Liver (tissue), 10 donors: ENCODE measurements at places on chromosomes 16 and 17. TPM values are rescaled to one million over a fixed set of nuclear protein-coding genes. Genes with fewer than 3 reads are reported as not detected.

The CSH1 gene
- not detected for polyA plus RNA-seq

The CTRB1 gene
- polyA plus RNA-seq, result not detected

The KRT33B gene
- polyA plus RNA-seq, result not detected

The DDX52 gene
- 4.6 TPM for polyA plus RNA-seq

DNA sequence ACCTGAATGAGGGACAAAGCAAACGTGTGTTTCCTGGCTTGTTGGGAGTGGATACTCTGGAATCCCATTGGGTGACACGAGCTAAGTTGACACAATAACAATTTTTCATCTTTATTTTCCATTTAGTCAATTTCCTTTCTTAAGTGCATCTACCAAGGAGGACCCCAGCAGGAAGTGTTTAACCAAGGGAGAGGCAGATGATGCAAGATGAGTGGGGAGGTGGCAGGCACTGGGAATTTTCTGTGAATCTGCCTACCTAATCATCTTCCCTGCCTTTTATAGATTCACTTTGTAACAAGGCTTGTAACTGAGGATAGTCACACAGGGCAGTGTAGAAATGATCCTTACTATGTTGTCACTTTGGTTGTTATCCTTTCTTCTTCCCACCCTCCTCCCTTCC is 317.7 kb upstream of the HSBP1 start:
- no peak overlapping the region for H3K27ac ChIP-seq
- no peaks in the 10 kb centered on the region for H3K36me3 ChIP-seq
- peaks cover 4% of the 10 kb centered on the region for H3K27me3 ChIP-seq
- no peak for DNase-seq
- H3K4me1 ChIP-seq, result no peaks in the 10 kb centered on the region

- no peak overlapping the region for H3K4me3 ChIP-seq
- DNase-seq, result no peak
- no peak overlapping the region for H3K27ac ChIP-seq
- no peaks in the 10 kb centered on the region for H3K36me3 ChIP-seq
- H3K4me1 ChIP-seq, result no peaks in the 10 kb centered on the region
These were observed 140.1 kb downstream of the SPECC1 start for GRCh38 chr17:20149251-20149650.

GRCh38 chr17:79243603-79243990 is 169.0 kb downstream of the ENGASE start:
- H3K4me1 ChIP-seq, result no peaks in the 10 kb centered on the region
- no peaks in the 10 kb centered on the region for H3K27me3 ChIP-seq
- no peaks in the 10 kb centered on the region for H3K36me3 ChIP-seq
- no peak overlapping the region for H3K4me3 ChIP-seq
- no peak overlapping the region for H3K27ac ChIP-seq

DNA sequence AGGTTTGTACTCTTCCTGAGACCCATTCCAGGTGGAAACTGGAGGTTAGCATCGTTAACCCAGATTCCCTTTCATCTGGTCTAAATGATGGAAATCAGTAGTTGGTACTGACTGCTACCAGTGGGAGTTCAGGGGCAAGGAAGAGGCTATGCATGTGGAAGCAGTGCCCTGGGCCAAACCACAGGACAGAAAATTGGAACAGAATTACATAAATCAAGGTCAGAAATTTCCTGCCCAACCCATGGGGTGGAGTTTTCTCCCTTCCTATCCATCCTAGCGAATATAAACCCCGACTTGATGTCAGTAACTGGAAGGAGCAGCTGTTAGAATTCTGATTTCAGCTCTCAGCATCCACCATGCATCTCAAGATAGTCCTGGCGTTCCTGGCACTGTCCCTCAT is at the start of gene AOC2:
AOC2 (plus strand) TSS at position 310 of the 400 bp plus-strand sequence; CDS start at position 357, 47 bp downstream.
- no peak within 1 kb of the TSS for H3K4me3 ChIP-seq
- no peaks in the 10 kb centered on the region for H3K27me3 ChIP-seq
- H3K4me1 ChIP-seq, result no peaks in the 10 kb centered on the region
- H3K27ac ChIP-seq, result no peak within 1 kb of the TSS

DNA sequence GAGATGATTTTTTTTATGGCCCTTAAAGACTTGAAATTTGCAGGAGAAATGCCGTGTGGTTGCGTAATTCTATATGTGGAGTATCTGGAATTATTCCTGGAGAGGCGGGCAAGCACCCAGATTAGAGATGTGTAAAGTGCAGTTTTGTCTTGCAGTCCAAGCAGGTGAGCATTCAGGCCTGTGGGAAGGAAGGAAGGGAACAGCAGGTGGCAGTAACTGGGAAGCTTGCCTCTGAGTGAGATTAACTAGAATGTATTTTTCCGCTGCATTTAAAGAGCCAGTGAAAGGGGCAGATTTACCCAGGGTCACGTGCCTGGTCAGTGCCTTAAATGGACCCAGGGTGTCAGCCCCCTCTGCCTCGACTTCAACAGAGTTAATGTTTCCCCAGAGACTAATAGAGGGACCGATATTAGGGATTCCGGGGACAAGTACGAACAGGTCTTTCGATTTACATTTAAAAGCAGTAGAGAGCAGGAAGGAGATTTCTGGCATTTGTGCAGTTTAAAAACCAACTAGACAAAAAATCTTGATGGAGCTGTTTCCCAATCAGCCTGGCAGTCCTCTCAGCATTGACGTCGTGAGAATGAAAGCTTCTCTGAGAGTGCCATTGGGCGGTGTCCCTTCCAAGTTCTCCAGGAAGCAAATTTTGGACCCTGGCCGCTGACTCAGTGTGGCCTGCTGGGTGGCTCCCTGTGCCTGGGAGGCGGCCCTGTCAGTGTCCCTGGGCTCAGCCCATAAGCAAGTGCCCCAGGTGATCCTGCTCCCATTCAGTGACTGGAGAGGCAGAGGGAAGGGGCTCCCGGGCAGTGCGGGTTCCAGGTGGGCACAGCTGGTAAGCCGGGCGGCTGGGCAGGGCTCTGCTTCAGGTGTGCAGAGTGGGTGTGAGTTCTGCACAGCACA is 38.2 kb downstream of the KSR1 start:
- peak overlapping the region; percentile 88 for H3K27ac ChIP-seq
- no peaks in the 10 kb centered on the region for H3K27me3 ChIP-seq
- H3K36me3 ChIP-seq, result no peaks in the 10 kb centered on the region
- peak; percentile 46 for DNase-seq
- peaks cover 3% of the 10 kb centered on the region for H3K4me1 ChIP-seq

- DNase-seq, result no peak
- H3K4me3 ChIP-seq, result no peak overlapping the region
- H3K27me3 ChIP-seq, result no peaks in the 10 kb centered on the region
- no peaks in the 10 kb centered on the region for H3K36me3 ChIP-seq
These were observed 59.6 kb upstream of the MTMR4 start for GRCh38 chr17:58574025-58574424.

DNA sequence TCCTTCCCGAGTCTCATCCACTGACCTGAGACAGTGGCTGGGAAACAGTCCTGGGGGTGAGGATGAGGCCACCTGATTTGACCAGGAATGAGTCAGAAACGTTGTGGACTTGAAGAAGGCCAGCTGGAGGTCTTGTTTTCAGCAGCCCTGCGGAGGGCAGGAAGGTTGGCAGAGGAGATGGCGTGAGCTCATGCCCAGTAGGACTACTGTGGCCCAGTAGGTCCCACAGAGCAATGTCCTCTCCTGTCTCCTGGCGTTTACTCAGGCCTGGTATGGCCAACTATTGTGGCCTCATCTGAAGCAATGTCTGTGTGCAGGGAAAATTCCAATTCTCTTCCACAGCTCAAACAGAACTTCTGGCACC is 84.1 kb upstream of the DNAJA2 start:
- H3K4me1 ChIP-seq, result no peaks in the 10 kb centered on the region
- no peak for DNase-seq
- H3K4me3 ChIP-seq, result no peak overlapping the region
- no peaks in the 10 kb centered on the region for H3K36me3 ChIP-seq

DNA sequence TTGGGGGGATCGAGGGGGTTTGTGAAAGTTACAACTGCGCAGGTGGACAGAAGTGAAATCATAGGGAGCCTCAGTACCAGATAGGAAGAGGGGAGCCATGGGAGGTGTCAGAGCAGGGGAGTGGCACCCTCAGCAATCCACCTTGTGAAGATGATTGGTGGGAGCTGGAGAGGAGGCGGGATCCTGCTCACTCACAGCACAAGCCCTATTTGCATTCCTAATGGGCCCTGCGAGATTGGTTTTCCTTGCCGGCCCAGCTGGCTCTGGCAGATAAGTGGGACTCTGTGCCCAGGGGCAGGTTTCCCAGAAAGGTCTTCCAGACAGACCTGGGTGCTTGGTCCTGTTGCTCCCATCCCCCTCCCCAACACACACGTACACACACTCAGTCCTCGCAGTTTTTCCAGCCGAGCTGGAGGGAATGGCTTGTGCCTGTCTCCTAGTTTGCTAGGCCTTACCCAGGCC is 9.4 kb downstream of the WNT3 start:
- no peaks in the 10 kb centered on the region for H3K36me3 ChIP-seq
- no peaks in the 10 kb centered on the region for H3K4me1 ChIP-seq
- no peak for DNase-seq
- no peak overlapping the region for H3K27ac ChIP-seq

DNA sequence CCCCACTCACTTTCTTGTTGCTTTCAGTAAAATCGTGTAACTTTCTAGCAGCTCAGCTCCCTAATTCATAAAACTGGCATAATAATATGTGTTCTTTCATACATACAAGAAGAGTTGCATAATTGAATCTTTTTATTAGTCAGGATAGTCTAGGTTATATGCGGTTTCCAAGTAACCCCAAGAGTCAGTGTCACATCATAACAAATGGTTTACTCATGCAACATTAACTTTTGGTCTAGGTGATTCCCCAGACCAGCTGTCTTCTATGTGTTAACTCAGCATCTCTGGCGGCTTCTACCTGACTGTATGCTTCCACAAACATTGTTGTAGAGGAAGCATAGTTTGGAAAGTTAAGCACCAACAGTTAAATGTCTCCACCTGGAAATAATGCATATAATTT is 1000.4 kb downstream of the CDH11 start:
- no peaks in the 10 kb centered on the region for H3K27me3 ChIP-seq
- H3K27ac ChIP-seq, result no peak overlapping the region
- no peaks in the 10 kb centered on the region for H3K36me3 ChIP-seq
- H3K4me1 ChIP-seq, result no peaks in the 10 kb centered on the region

DNA sequence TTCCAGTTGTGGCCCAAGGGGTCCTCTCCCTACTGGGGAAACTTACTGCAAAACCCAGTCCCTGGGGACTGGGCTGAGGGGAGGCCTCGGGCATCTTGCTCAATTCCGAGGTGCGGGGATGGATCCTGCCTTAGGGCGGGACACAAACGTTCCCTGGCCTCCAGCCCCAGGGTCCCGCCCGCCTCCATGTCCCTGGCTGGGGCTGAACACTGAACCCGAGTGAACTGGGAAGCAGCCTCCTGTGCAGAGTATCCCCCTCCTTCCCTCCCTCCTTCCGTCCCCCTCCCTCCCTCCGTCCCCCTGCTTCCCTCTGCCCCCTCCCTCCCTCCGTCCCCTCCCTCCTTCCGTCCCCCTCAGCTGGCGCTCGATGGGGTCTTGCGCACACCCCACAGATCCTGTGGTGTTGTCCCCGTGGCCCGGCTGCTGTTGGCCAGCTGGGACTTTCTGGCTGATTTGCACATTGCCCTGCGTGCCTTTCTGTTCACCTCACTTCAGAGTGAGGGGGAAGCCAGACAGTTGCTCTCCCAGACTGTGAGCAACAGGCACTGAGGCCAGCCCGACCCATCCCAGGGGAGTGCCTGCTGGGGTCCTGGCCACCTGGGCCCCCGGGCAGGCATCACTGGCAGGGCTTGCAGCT is 5.5 kb downstream of the TRAF7 start:
- no peaks in the 10 kb centered on the region for H3K27me3 ChIP-seq
- peaks cover 51% of the 10 kb centered on the region for H3K4me1 ChIP-seq
- H3K36me3 ChIP-seq, result no peaks in the 10 kb centered on the region
- H3K4me3 ChIP-seq, result no peak overlapping the region
- DNase-seq, result no peak

GRCh38 chr17:81706757-81707624 is 3.8 kb downstream of the MRPL12 start:
- peaks cover 44% of the 10 kb centered on the region for H3K4me1 ChIP-seq
- DNase-seq, result no peak
- no peaks in the 10 kb centered on the region for H3K27me3 ChIP-seq
- H3K4me3 ChIP-seq, result no peak overlapping the region
- peaks cover 27% of the 10 kb centered on the region for H3K36me3 ChIP-seq

DNA sequence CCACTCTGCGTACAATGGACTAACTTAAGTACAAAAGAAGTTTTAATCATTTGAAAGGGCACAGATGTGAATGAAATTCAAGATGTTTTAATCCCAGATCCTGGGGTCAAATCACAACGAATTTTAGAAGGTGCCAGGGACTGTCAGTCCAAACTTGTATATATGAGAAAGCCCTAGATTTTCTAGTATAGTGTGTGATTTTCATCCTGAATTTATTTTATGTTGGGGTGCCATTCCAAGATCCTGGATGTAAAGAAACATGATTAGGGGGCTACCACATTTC is 64.3 kb downstream of the TUBD1 start:
- DNase-seq, result no peak
- H3K36me3 ChIP-seq, result no peaks in the 10 kb centered on the region
- peak overlapping the region; percentile 53 for H3K27ac ChIP-seq
- peak overlapping the region; percentile 17 for H3K4me3 ChIP-seq
- no peaks in the 10 kb centered on the region for H3K27me3 ChIP-seq

GRCh38 chr16:66621973-66622372 is 17.5 kb downstream of the CMTM3 start:
- no peak overlapping the region for H3K4me3 ChIP-seq
- H3K36me3 ChIP-seq, result no peaks in the 10 kb centered on the region
- H3K27ac ChIP-seq, result no peak overlapping the region
- H3K27me3 ChIP-seq, result no peaks in the 10 kb centered on the region
- peak; percentile 6 for DNase-seq
- H3K4me1 ChIP-seq, result peaks cover 19% of the 10 kb centered on the region

DNA sequence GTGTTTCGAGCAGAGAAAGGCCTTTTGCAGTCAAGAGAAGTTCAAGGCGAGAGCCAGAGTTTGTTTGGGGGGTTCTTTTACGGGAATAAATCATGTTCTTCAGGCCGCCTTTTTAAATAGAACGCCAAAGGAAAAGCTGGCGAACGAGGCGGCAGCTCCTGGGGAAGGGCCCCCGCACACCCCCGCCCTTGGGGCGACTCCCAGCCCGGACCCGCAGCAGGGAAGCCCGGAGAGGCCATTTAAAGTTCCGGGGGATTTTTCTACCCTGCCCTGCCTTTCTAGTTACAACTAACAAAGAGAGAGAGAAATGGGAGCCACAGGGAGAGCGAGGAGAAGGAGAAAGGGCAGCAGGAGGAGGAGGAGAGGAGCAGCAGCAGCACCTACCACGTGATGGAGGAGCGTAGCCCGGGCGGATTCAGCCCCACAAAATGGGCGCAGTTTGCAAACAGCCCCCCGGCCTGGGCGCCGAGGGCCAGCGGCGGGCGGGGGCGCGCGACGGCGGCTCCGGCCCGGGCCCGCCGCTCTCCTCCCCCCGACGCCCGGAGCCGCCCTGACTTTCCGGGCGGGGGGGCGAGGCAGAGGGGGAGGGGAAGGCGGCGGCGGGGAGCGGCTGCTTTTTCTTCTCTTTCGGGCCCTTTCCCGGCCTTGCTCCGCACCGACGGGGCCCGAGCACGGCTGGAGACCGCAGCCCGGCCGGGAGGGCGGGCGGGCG is 634 bp downstream of the KANSL1 start:
- H3K36me3 ChIP-seq, result no peaks in the 10 kb centered on the region
- peak; percentile 87 for DNase-seq
- no peaks in the 10 kb centered on the region for H3K27me3 ChIP-seq
- peaks cover 27% of the 10 kb centered on the region for H3K4me1 ChIP-seq

- peak; percentile 88 for DNase-seq
- H3K4me3 ChIP-seq, result no peak overlapping the region
- no peaks in the 10 kb centered on the region for H3K27me3 ChIP-seq
- H3K36me3 ChIP-seq, result no peaks in the 10 kb centered on the region
- H3K27ac ChIP-seq, result no peak overlapping the region
These were observed 2.9 kb downstream of the PHOSPHO1 start for GRCh38 chr17:49227436-49228261.

GRCh38 chr17:73625991-73626673 is 18.1 kb downstream of the SDK2 start:
- H3K36me3 ChIP-seq, result no peaks in the 10 kb centered on the region
- no peaks in the 10 kb centered on the region for H3K27me3 ChIP-seq
- no peak overlapping the region for H3K27ac ChIP-seq
- no peaks in the 10 kb centered on the region for H3K4me1 ChIP-seq
- H3K4me3 ChIP-seq, result no peak overlapping the region
